Body of pancreas (tissue), 4 donors: ENCODE measurements at places on chromosomes 6 and 20.

DNA sequence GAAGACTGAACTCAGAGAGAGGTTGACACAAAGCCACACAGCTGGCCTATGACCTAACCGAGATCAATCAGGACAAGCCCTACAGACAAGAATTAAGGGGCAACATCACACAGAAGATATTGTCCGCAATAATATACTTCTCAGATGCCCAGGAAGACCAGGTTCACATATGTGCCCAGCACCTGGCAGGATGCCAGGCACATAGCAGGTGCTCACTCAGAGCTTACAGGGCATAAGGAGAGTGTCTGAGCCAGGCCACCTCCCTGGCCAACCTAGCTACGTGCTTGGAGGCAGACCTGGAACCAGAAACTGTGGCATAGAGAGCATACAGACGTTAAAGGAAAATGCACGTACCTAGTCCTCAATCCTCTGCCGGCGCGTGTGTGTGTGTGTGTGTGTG lies 87.0 kb upstream of the LRFN2 start:
- DNase-seq, result no peak

- no peak for DNase-seq
These were observed 33.2 kb upstream of the AKAP7 start for GRCh38 chr6:131101911-131102680.

DNA sequence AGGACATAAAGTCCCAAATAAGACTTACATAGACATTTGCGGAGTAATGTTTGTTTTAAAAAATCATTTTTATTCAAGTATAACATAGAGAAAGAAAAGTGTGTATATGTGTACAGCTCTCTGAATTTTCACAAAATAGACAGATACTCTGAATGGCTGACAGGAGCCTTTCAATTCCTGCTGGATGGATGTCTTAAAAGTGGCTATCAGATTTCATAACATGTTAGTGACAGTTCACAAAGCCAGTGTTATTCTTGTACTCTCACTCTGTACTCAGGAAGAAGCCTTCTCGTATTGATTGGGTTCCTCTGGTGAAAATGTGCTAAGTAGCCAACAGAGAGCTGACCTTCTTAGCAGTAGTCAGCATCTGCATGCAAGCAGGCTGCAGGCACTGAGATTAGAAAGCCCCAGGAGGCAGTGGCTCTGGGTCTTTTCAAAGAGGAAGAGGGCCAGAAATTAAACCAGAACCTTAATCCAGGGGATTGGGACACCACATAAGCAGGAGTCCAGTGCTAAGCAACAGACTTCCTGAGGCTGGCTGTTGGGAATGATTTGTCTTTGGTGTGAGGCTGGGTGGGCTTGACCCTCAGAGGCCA lies 19.7 kb downstream of the SLC17A4 start:
- no peak for DNase-seq

- DNase-seq, result no peak
These were observed 378.1 kb upstream of the JARID2 start for GRCh38 chr6:14867802-14868201.

DNA sequence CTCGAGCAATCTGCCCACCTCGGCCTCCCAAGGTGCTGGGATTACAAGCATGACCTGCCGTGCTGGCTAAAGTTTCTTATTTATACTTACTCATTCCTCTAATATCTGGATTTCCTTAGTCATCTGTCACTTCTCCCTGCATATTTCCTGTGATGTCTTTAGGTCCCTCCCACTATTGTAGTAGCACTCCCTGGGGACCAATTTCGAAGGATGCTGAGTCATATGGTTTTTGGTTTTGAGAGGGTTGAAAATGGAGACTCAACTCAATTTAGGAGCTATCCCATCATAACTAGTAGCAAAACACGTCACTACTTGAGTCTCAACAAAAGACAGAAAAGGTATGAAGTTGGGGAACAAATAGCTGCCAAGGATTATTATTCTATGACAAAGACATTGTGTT lies 20.2 kb downstream of the MCUR1 start:
- DNase-seq, result no peak
